CD4-positive, alpha-beta T cell treated with Interleukin-17A for 4 hours (primary cell): ENCODE measurements at places on chromosomes 3 and 15.

- no peak for DNase-seq
These were observed 9.6 kb downstream of the CLDND1 start for GRCh38 chr3:98513091-98513511.

- no peak for DNase-seq
These were observed 345.8 kb upstream of the ADAMTS9 start for GRCh38 chr3:65033576-65033975.

DNA sequence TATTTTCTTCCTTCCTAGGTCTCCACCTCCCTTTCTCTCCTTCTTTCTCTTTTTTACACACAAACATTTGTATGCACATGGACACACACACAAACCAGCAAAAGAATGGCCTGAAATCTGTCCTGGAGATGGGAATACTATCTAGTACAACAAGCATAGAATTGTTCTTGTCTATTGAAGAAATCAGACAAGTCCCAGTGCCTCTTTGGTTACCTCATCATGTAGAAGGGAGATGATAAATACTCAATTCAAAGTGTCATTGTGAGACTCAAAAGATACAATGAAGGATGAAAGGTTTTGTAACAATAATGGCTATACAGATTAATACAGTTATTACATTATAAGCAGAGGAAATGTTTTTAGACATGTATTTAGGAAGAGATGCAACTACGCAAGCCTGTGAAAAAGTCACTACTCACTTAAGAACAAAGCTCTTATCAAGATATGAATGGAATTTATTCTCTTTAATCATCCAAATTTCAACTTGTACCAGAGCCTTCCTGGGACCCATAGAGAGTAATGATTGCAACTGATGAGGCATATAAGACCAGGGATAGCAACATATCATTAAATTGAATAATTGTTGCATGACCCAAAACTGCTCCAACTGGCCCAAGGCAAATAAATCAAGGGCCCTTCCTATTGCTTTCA is 43.2 kb downstream of the P3H2 start:
- DNase-seq: no peak

DNA sequence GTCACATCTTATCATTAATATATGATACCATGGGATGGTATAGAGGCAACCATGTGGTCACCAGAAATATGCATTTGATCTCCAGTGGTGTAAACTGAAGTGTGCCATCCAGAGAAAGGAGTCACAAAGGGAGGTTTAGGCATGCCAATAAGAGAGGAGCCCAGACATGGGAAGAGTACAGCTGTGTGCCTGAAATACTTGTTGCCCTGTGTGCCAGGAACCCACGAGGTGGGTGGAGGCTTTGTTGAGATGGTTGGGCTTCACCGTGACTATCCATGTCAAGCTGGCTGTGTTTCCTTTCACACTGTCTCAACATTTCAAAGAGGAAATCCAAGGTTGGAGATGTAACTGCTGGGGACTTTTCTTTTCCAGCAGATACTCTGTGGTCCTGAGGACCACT is 43.5 kb downstream of the CACNA2D3 start:
- no peak for DNase-seq
